ENCODE measurements at places on chromosomes 4 and X.

GRCh38 chr4:183348706-183349659, 26.8 kb upstream of the CLDN24 start:
- no peak for DNase-seq

DNA sequence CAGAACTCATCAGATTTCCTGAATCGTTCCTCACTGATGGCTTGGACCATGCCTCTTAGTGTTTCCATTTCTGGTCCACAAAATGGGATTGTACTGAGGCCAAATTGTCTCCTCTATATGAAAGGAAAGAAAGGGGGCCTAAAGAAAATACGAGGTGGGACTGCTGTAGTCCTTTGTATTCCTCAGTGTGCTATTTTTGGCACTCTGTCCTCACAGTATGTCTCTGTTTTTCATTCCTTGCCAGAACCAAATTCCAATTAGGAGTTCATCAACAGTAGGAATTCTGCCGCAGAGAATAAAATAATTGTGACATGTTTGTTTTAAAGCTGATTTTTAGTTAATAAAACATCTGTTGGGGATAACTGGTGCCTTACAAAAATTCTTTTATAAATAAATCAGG, 515.7 kb downstream of the SMARCA1 start:
- no peak for DNase-seq

- no peak for DNase-seq
Measured at GRCh38 chrX:13463608-13464007, 105.8 kb upstream of the EGFL6 start.

DNA sequence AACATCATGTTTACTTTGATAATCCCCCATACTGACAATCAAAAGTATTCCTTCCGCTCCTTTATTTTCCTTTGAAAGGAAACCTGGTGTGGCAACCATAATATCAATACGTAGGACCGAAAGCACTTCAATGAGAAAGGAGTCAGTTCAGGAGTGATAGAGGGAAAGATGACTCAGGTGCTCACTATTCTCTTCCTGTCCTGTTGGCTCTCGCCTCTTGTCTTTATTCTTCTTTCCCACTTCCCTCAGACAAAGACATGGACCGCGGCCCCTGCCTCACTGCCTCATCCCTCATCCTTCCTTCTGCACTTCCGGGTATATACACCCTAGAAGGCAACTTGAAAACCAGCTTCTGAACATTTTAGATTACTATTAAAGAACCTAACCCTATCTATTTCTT, 49.8 kb upstream of the TNIP3 start:
- no peak for DNase-seq

DNA sequence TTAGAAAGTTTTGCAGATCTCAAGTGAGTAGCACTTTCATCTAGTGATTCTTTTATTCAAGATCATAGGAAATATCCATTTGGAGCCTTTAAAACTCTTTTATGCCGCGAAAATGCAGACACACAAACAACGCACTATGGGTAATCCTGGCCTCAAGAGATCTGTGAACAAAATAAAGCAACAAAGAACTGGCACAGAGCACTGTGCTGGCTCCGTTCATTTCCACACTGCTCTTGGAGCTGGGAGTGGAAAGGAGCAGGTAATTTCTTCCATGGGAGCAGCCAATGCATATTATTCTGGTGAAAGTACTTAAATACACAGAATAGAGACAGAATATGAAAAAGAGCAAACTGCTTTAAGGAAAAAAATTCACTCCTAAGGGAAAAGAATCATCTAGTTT, 172.7 kb upstream of the FRG1 start:
- no peak for DNase-seq

DNA sequence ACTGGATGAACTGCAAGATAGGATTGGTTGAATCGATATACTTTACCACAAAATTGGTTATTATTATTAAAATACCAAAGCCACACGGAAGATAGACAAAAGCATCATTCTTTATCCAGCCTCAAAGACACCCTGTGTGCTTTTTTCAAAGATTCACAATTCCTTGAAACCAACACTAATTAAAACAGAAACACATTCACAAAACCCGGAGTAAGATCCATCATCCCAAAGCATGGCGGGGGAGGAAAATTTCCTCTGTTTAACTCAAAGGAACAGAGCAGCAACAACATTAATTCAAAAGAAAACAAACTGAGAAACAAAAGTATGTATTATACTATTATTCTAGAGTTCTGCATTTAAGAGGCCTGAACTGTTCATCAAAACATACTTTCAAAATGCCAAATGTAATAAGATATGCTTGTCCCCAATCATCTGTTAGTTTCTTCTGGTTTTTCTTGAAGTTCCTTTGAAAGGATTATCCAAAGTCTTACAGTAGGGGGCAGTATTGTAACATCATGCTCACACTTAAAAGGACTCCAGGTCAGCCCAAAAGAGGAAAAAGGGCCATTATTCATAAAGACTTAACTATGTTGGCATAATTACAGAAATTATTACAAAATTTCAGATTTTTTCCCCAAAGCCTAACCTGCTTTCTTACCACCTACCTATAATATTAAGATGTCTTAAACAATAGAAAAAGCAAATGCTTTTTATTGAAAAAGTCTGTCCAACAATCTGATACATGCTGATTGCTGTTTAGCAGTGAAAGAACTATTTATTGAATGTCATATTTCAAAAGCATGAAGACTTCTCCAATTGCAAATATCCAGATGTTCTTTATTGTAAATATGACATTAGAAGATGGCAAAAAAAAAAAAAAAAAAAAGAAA, 168.7 kb downstream of the SCFD2 start:
- DNase-seq, result no peak

All from activated effector memory CD4-positive, alpha-beta T cell treated with anti-CD3 and anti-CD28 coated beads, Interleukin-2, amount 50 U/mL, for 16 hours (primary cell).